Stimulated activated CD4-positive, alpha-beta T cell treated with anti-CD3 and anti-CD28 coated beads, Interleukin-15, amount 100 ng/mL, for 24 hours (primary cell): ENCODE measurements at places on chromosomes 13 and 19.

GRCh38 chr19:53394974-53395839, at the start of gene ZNF765:
Gene ZNF765, plus strand, starts transcription at chr19:53395149. Its CDS starts 2,867 bp downstream, at chr19:53398016.
- peak; percentile 96 for DNase-seq

DNA sequence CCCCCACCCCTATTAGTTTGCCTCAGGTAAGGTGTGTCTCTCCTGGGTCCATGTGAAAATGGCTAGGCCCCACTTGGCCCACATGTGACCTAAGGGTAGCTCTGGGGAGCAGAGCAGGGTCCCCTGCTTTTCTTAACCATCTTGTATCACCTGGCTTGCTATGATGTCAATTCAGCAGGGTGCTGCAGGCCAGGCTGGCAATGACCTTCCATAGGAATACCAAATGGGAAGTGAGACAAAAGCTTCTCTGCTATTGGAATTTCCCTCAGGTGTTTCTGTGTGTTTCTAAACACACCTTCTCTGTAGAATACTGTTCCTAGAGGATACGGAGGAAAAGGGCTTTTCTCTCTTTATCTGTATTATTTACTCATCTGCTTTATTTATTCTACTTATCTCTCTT, 35.7 kb upstream of the DACH1 start:
- DNase-seq, result no peak

GRCh38 chr13:23460921-23461320, 27.4 kb upstream of the SACS start:
- DNase-seq, result no peak

DNA sequence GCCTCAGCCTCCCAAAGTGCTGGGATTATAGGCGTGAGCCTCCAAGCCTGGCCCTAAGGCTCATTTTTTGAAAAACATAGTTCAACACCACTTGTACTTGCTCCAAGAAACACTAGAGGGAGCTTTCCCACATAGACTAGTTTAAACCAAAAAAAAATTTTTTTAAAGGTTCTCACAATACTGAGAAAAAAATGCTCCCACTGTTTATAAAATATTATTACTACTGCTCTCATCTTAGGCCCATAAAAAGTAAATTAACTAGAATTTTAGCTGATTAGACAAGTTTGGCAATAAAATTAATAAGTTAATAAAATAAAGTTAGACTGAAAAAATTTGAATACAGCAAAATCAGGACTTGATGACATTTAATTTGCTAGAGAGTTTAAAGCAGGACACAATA, 109.5 kb downstream of the TBC1D4 start:
- no peak for DNase-seq

DNA sequence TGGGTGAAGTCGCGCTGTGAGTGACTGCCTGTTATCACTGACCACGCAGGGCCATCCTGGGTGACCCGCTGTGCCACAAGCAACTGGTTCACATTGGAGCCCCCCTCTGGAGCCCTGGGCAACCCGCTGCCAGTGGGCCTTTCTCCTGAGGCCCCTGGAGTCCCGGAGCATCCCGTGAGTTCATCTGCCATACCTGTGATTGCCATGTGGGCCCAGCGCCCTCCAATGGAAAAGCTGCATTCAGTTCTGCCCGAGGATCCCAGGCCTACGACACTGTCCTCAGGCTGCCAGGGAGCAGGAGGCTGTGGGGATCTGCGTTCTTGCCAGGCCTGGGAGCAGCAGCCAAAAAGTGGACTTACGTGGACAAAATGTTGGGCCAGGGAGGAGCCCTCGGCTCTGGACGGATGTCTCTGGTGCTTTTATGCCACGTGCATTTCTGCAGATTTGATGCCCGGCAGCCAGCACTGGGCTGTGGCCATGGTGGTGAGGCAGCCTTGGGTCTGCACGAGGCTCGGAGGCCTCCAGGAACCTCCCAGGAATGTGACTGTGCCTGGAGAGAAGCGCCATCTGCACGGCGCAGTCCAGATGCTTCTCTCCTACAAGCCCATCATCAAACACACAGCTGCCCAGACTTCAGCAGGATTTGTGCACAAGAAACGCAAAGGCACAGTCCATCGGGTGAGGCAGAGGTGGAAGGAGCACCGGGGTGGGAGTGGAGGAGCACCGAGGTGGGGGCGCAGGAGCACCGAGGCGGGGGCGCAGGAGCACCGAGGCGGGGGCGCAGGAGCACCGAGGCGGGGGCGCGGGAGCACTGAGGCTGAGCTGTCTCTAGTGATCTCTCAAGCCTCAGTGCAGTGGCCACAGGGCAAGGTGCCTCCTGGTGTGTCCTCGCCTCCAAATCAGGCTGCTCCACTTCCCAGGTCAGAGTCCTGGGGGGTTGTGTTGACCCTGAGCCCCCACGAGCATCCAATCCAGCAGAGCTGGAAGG, 44.0 kb downstream of the C13orf46 start:
- no peak for DNase-seq

- no peak for DNase-seq
These were observed 188.9 kb upstream of the TSC22D1 start for GRCh38 chr13:44765001-44765471.

- no peak for DNase-seq
These were observed 28.6 kb upstream of the SLC1A6 start for GRCh38 chr19:15008308-15008707.

DNA sequence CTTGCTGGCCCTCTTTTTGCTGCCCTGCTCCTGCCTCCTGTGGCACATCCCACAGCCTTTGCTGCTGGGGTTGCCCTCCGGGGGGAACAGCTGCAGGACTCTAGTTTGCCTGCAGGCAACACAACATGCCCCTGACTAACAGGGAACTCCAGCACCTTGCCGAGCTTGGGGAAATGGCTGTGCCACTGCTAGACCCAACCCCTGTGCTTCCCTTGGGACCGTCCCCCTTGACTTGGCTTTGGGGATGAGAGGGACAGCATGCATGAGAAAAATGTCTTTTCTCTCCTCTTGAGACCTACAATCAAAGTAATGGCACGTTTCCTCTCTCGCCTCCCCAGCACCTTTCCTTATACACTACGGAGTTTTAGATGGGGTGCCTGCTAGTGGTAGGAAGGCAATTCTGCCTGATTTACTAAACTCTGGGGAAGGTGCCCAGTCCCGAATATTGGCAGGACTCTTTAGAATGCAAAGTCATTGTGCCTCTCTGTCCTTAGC, 12.4 kb upstream of the VWA8 start:
- DNase-seq, result no peak

- DNase-seq, result no peak
These were observed 716 bp upstream of the MAP2K2 start for GRCh38 chr19:4124638-4125037.

GRCh38 chr19:3665681-3666544, 34.4 kb downstream of the PIP5K1C start:
- DNase-seq, result peak; percentile 80

- no peak for DNase-seq
These were observed 727.4 kb upstream of the SLITRK1 start for GRCh38 chr13:84609716-84610115.

- no peak for DNase-seq
These were observed 32.1 kb downstream of the TSHZ3 start for GRCh38 chr19:31317093-31317492.

DNA sequence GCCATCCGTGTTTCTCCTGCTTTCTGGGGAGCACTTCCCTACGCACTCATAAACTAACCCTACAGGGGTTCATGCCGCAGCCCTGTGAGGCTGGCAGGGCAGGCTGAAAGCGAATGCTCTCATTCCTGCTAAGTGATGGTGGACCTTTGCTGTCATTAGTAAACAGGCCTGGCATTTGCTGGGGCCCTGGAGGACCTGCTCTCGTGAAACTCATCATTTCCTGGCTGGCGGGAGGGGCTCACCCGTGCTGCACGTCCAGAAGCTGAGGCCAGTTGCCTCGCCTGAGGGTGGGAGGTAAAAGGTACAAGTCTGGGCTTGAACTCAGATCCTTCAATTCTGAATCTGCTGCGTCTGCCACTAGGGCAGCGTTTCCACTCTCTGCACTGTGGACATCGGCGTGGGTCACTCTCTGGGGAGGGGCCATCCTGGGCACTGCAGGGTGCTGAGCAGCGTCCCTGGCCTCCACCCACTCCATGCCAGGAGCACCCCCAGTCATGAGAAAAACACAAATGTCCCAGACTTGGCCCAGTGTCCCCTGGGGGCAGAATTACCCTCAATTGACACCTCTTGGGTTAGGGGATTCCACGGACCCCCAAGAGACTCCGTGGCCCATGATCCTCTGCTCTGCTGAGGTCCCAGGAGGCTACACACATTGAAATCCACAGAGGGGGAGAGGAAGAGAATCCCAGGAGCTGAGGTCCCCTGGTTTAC, 7.0 kb downstream of the MOB3A start:
- peak; percentile 30 for DNase-seq

DNA sequence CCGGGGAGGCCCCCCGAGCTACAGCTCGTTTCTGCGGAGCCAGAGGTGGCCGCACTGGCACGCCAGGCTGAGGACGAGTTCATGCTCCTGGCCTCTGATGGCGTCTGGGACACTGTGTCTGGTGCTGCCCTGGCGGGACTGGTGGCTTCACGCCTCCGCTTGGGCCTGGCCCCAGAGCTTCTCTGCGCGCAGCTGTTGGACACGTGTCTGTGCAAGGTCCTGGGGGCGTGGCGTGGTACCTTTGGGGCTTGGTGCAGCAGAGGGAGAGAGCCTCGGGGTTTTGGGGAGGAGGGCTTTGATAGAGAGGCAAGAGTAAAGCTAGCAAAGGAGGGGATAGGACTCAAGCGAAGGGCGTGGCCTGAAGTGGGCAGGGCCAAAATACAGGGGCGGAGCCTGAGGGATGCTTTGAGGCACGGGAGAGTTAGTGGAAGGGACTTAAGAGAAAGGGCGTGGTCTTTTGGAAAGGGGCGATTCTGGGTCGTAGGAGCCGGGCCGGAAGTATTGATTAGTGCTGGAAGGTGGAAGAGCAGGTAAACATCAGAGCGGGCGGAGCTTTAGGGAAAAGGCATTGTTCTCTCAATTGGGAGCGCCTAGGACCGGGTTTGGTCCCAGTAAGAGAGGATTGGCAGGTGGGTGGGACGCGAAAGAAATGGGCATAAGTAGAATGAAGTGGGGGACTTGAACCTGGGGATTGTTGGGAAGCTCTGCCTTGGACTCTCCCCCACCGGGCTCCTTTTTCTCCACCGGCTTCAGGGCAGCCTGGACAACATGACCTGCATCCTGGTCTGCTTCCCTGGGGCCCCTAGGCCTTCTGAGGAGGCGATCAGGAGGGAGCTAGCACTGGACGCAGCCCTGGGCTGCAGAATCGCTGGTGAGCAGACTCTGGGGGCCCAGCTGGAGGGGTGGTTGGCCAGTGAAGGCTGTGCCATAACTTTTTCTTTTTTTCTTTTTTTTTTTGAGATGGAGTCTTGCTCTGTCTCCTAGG, 1.2 kb downstream of the PPM1N start:
- DNase-seq, result peak; percentile 78

- peak; percentile 65 for DNase-seq
These were observed 36.1 kb downstream of the ACTN4 start for GRCh38 chr19:38683393-38684077.

GRCh38 chr13:83449668-83450395, 432.4 kb downstream of the SLITRK1 start:
- DNase-seq, result no peak

DNA sequence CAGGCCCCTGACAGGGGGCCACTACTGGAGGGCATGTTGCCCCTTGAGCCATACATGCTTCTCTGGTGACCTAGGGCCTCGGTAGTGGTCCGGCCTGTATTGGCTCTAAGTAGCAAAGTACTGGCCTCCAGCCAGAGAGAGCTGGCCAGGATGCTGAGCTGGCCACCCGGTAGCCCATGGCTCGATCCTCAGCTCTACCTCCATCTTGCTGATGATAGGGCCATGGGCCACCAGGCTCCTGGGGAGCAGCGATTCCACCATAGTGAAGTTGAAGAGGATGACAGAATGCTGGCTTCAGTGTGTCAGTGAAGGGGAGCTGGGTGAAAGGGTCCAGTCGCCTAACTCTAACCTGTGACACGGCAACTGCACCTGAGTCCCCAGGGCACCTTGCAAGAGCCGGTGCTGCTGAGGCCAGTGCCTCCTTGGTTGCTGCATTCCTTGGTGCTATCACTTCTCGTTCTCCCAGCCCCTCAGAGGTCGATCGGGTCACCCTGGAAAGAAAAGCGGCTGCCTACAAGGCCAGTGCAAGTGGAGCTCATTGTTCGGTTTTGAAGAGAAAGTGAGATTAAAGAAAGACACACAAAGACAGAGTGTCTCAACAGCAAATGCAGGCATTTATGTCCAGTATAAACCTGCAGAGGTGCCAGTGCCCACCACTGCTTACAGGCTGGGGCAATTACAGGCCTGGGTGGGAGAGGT, 5.0 kb downstream of the FPR3 start:
- DNase-seq, result no peak

DNA sequence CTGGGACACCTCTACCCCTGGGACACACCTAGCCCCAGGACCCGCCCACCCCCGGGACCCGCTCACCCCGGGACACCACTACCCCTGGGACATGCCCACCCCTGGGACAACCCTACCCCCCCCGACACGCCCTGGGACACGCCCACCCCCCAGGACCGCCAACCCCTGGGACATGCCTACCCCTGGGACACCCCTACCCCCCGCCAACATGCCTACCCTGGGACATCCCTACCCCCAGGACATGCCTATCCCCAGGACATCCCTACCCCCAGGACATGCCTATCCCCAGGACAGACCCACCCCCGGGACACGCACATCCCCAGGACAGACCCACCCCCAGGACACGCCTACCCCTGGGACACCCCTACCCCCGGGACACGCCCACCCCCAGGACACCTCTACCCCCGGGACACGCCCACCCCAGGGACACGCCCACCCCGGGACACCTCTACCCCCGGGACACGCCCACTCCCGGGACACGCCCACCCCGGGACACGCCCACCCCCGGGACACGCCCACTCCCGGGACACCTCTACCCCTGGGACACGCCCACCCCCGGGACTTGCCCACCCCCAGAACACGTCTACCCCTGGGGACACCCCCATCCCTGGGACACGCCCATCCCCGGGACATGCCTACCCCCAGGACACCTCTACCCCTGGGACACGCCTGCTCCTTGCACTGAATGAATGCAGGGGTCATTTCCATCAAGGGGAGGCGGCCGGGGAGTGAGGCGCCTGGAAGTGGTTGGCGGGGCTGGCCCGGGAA, 32.3 kb downstream of the ADPRHL1 start:
- DNase-seq, result peak; percentile 11

- no peak for DNase-seq
These were observed 8.6 kb downstream of the RGCC start for GRCh38 chr13:41465898-41466320.

DNA sequence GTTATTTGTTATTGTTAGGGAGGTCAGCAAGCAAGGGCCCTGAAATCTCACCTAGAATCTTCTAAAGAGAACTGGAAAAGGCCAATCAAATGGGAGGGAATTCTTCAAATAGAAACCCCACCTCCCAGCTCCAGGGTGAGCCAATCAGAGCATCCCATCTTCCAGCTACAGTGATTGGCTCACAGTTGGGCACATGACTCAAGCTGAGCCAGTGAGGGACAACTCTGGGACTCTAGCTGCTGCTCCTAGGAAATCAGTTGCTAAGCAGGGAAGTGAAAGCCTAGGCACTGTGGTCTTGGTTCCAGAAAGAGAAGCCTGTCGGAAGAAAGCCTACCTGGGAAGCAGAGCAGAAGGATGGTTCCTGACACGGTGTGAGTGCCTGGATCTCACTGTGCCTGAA, 13.4 kb downstream of the TM6SF2 start:
- DNase-seq, result peak; percentile 34
